Smooth muscle cell of the pulmonary artery (primary cell): ENCODE measurements at places on chromosomes 3 and 15. TPM values are rescaled to one million over a fixed set of nuclear protein-coding genes. Genes with fewer than 3 reads are reported as not detected.

The FBXL2 gene
- total RNA-seq = 17.4 and 27.8 TPM in 2 replicates

The KIF7 gene
- total RNA-seq = 14.3 and 19.9 TPM in 2 replicates

The VIPR1 gene
- total RNA-seq = 2.2 and 8.3 TPM in 2 replicates

The CCPG1 gene
- 181 and 236 TPM in 2 replicates for total RNA-seq

The IGSF10 gene
- total RNA-seq = 2.4 and 2.5 TPM in 2 replicates

The CCR9 gene
- not detected in 2 replicates for total RNA-seq

The ZNF80 gene
- not detected in 2 replicates for total RNA-seq

The FES gene
- total RNA-seq = 17.4 and 23.2 TPM in 2 replicates

The CAMK1 gene
- 37.5 and 40.3 TPM in 2 replicates for total RNA-seq

The ST6GAL1 gene
- total RNA-seq = 19.7 and 22.6 TPM in 2 replicates
